T-helper 2 cell (primary cell): ENCODE measurements at places on chromosomes 16 and 17.

GRCh38 chr17:74250324-74250995, 23.6 kb upstream of the DNAI2 start:
- no peak for DNase-seq

- no peak for DNase-seq
Observed at GRCh38 chr17:78706271-78706915, 75.7 kb downstream of the CYTH1 start.

- no peak for DNase-seq
Observed at GRCh38 chr16:86363836-86364618, 146.3 kb upstream of the FOXF1 start.

DNA sequence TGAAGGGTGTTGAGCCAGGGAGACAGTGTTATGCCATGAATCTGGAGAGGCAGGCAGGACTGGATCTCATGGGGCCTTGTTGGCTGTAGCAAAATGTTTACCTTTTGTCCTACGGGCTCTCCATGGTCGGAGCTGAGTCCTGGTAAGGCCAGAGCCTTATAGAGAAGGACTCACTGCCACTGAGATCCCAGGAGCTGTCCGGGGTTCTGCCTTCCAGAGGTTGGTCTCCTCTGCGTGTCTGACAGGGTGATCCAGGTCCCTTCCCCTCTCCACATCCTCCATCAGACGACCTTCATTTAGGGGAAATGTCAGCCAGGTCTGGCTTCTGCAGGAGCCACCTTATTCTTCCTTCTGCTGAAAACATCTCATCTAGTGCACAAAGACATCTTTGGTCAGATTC, 285.2 kb upstream of the N4BP1 start:
- DNase-seq, result no peak

DNA sequence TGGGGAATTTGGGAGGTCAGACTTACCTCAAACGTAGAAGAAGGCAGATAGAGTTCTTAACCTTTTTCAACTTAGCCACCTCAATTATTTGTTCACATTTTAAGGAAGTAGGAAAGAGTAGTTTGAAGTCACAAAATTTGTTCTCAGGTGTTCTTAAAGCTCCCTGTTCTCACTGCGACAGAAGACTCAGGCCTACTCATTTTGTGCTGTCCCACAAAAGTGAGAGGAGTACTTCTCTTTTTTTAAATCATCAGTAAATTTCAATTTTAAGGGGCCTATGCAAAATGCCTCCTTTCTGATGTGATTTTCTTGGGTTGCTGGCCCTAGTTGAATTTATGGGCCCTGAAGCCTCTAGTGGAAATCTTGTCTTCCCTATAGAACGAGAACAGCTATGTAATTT, 133.4 kb downstream of the MAP2K6 start:
- DNase-seq, result no peak
